ENCODE measurements at places on chromosomes 7 and 10.

- DNase-seq: no peak
Measured at GRCh38 chr7:97390052-97390451, 272.6 kb downstream of the SDHAF3 start.

DNA sequence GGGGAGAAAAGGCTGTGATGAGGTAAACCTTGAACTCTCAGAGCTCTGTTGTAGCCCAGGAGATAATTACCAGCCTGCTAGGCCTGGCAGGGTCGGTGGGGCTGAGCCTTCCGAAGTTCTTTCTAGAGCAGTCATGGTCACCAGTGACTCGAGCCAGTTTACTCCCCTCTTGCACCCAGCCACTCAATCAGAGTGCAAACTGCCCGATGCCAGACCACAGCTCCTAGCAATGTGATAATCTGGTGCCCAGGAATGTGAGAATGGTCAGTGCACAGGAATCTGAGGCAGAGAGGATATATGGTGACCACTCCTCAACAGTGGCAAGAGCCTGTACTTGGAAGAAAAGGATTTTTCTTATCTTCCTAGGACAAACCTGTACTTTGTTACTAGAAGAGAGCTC is 46.4 kb upstream of the KMT2E start:
- no peak for DNase-seq

GRCh38 chr10:124061030-124061429 is 32.4 kb downstream of the CHST15 start:
- DNase-seq: no peak

DNA sequence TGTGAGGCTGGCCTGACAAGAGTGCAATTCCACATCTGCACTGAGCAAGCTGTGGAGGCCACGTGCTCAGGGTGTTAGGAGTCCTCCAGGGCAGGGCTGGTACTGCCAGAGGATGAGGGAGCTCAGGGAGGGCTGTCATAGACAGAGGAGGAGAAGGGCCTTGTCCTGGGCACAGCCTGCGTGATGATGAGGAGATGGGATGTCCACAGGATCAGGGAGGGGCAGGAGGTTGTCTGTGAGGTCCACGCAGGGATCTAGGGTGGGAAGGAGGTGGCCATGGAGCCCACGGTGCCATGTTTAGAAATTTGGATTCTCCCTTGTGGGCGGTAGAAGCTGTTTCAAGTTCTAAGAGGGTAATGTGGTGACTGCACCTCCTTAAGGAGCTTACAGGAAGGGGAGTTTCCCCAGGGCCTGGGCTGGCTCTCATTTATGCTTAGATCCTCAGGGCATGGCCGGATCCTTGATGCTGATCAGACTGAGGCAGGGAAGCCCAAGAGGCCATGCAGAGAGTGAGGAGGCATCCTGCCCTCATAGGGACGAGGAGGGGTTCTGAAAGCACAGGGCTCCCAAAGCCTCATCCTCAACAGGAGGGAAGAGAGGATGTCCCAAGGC is 30.3 kb downstream of the CHAT start:
- no peak for DNase-seq

- no peak for DNase-seq
Measured at GRCh38 chr7:30755384-30756154, 3.6 kb downstream of the INMT start.

GRCh38 chr10:12975906-12976305 is 25.6 kb downstream of the CCDC3 start:
- no peak for DNase-seq

- DNase-seq: no peak
Measured at GRCh38 chr7:75656740-75657139, 82.0 kb downstream of the HIP1 start.

- no peak for DNase-seq
Measured at GRCh38 chr10:18472977-18473376, 178.4 kb downstream of the NSUN6 start.

- DNase-seq: no peak
Measured at GRCh38 chr7:55970561-55970960, 6.2 kb downstream of the NIPSNAP2 start.

DNA sequence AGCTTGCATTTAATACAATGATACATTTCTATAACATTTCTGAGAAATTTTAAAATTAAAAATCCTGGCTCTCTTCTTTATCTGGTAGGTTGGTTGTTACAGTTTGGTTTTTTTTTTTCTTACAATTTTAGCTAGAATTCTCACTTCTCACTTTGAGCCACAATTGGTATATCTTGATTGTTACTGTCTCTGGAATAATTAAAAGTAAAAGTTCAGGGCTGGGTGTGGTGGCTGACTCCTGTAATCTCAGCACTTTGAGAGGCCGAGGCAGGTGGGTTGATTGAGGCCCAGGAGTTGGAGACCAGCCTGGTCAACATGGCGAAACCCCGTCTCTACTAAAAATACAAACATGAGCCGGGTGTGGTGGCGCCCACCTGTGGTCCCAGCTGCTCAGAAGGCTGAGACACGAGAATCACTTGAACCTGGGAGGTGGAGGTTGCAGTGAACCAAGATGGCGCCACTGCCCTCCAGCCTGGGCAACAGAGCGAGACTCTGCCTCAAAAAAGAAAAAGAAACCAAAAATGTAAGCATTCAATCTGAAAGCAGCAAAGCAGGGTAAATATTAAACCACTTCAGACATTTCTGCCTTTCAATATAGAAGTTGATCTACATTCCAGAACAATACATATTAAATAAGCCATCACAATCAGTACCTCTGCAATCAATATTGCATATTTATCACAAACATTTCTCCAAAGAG is 88.6 kb upstream of the PFKP start:
- no peak for DNase-seq

DNA sequence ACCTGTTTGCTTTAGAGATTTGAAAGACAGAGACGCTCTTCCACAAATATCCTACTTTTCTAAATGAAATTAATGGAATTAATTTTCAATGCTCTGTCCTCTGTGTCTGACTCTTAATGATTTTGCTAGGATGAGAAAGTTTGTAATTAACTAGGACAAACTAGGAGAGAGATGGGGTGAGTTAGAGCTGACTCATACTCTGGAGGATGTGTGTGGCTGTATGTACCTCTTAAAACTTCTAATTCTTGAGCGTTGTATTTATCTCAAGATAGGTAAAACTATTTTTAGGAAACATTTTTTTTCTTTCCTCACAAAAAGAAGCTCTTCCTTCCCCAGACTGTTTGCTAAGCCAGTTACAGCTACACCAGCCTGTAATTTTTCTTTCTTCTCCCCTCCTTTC is 178.8 kb upstream of the ANKRD30A start:
- DNase-seq: no peak

DNA sequence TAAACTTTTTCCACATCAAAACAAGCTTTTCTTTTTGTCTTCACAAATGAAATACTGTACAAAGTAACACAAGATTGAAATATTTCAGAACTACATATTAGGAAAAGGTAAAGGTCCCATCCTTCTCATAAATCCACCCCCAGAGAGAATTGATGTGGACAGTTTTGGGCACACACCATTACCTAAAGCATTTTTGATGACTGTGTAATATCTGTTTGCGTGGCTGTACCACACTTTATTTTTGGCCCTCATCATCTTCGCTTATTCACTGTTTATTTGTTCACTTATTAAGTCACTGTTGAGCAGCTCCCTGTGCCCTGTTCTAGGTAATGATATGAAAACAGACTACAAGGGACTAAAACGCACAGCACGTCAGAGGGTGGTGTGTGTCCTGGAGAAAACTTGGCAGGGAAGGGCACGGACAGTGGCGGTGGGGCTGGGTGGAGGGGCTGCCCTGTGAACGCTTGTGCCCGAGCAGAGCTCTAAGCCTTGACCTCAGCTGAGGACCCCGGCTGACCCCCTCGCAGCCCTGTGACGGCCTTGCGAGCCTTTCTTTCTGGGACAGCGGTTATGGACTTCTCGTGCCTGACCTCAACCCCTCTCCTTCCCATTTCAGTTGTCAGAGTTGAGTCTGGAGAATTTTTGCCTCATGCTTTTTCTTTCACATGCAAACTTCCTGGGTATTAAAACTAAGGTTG is 241.3 kb downstream of the EMX2 start:
- DNase-seq: no peak

- DNase-seq: no peak
Measured at GRCh38 chr7:29564496-29565223, 1.0 kb downstream of the PRR15 start.

- DNase-seq: no peak
Measured at GRCh38 chr10:127919418-127920271, 12.7 kb downstream of the PTPRE start.

- no peak for DNase-seq
Measured at GRCh38 chr7:99741441-99741795, 6.4 kb upstream of the CYP3A7 start.

DNA sequence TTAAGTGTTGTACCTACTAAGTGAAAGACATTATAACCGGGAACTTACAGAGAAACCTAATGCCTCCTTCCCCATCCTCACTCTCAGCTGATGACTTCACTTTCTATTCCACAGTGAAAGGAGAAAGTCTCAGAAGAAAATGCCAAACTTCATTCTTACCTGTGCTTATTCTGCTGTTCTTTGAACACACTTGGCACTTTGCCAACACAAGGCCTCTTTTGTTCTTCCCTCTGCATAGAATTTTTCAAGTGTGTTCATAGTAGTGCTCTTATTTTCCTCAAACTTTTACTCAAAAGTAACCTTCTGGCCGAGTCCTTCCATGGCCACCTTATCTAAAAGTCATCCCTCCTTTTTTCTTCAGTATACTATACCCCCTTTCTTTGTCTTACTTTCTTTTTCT is 59.4 kb upstream of the ETV1 start:
- DNase-seq: no peak

DNA sequence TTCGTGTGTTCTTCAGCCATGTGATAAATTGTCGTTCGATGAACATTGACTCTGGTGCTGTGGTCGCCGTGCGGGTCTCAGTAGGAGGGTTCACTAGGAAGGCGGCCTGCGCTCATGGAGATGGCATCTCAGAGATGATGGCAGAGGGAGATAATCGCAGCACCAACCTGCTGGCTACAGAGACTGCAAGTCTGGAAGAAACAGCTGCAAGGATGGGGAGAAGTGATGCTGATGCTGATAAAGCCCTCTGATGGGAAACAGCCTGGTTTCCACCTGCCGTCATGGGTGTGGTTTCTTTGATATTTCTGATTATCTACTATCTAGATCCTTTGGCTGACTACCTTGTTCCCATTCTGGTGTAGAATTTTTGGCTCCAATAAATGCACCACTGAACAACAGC is 130.5 kb upstream of the ANKRD30A start:
- no peak for DNase-seq

DNA sequence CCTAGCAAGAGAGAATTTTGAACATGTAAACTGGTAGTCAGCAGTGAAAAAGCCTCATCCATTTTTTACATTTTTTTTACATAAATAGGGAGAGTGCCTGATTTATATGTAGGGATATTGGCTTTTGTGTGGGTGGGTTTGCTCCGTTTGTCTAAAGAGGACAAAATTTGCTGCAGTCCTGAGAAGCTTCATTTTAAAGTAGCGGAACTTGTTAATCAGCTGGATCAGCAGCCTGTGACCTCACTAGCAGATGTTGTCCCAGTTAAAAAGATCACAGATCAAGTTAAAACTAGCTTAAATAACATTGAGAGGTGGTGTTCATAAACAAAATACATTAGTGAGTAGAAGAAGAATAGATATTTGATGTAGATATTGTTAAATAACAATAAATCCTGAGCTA is 2.6 kb downstream of the ATRNL1 start:
- no peak for DNase-seq

GRCh38 chr7:138891446-138891810 is 89.8 kb downstream of the KIAA1549 start:
- no peak for DNase-seq

- DNase-seq: no peak
Measured at GRCh38 chr7:15905251-15906040, 219.0 kb upstream of the MEOX2 start.

- no peak for DNase-seq
Measured at GRCh38 chr7:129970816-129971215, 18.1 kb upstream of the UBE2H start.

GRCh38 chr7:18013936-18014335 is 13.7 kb downstream of the PRPS1L1 start:
- no peak for DNase-seq

DNA sequence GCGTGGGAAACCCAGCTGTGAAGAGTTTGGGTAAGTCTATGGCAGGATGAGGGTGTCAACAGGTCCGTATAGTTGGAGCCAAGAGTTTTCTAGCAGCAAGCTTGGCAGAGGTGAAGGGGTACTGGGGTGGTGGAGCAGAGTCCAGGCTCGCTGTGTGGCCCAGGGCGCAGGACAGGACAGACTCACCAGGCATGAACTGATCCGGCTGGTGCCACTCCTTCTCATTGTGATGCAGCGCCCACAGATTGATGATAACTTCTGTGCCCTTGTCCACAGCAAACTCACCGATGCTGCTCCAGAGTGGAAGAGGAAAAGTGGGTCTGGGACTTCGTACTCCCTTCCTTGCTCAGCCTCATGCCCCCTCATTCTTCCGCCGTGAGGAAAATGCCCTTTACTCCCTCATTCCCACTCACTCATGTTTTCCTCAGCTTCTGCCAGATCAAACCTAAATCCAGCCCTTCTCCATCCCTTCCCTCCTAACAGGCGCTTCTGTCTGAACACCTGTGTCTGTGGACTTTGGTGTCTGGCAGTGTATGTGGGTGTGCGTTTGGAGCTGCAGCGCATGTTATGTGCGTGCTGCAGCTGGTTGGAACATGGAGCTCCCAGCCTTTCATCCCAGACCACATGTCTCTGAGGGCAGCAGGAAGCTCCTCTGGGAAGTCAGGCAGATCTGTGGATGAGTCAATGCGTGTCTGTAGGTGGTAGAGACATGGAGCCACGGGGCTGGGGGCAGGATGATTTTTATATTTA is 5.7 kb downstream of the CYP17A1 start:
- no peak for DNase-seq

GRCh38 chr7:70710011-70710480 is 421.9 kb upstream of the GALNT17 start:
- DNase-seq: no peak

DNA sequence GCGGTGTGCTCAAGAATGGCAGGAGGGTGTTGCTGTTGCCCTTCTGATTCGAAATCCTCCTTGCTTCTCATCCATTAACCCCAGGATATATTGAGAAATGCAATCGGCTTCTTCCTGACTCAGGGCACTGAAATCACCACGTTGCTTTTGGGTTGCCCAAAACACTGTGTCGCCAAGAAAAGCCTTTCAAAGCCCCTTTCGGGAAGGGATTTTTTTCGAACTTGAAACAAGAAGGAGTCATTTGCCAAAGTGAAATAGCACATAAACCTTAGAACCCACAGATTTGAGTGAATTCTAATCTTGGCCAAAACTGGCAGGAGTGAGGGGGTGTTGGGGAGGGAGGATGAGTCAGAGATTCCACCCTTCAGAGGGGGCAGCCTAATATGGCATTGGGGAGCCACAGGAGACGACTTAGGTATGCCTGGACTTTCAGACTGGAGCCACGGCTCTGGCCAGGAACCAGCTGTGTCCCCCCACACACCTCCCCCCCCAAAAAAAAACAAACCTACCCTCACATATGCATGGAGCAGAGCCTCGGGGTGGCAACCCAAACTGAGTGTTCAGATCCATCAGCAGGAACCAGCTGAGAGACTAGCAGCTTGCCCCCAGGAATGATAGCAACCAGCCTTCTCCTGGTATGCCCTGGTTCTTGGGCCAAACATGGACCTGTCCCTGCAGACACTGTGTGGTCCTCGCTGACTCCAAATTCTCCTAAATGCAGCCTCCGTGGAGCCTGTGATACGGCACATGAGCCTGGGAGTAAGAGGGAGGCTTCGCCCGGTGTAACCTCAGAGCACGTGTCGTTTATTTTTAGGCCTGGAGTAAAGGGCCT is 138.4 kb downstream of the FGFR2 start:
- no peak for DNase-seq
